Thoracic aorta (tissue), 2 donors: ENCODE measurements at places on chromosomes 16 and 17. TPM values are rescaled to one million over a fixed set of nuclear protein-coding genes. Genes with fewer than 3 reads are reported as not detected.

SLC13A2 gene
- total RNA-seq: not detected

CDR2 gene
- 55.0 TPM for total RNA-seq

NLRC3 gene
- total RNA-seq: 2.5 TPM

ITGA2B gene
- 0.28 TPM for total RNA-seq

HBA1 gene
- not detected for total RNA-seq

CLEC19A gene
- total RNA-seq: not detected

DNA sequence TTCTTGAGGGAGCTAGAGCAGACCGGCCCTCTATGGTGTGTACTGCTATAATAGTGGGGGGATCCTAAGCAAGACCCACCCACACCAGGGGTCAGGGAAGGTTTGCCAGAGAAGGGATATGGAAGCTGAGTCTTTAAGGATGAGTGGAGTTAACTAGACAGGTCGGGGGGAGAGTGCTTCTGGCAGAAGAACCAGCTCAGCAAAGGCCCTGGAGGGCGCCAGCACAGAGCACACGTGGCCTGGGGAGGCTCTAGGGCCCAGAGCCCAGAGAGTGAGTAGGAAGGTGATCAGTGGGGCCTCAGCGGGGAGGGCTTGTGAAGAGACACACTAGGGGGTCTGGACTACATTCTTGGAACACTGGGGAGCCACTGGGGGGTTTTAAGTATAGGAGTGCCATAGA, 21.1 kb downstream of the NGFR start:
- DNase-seq: no peak

GRCh38 chr17:19292377-19292711, 55.2 kb downstream of the EPN2 start:
- no peak for DNase-seq
